ENCODE measurements at places on chromosomes 2 and 18.
A peak's percentile ranks its signal among the peaks of the same experiment; 100 is the strongest.

DNA sequence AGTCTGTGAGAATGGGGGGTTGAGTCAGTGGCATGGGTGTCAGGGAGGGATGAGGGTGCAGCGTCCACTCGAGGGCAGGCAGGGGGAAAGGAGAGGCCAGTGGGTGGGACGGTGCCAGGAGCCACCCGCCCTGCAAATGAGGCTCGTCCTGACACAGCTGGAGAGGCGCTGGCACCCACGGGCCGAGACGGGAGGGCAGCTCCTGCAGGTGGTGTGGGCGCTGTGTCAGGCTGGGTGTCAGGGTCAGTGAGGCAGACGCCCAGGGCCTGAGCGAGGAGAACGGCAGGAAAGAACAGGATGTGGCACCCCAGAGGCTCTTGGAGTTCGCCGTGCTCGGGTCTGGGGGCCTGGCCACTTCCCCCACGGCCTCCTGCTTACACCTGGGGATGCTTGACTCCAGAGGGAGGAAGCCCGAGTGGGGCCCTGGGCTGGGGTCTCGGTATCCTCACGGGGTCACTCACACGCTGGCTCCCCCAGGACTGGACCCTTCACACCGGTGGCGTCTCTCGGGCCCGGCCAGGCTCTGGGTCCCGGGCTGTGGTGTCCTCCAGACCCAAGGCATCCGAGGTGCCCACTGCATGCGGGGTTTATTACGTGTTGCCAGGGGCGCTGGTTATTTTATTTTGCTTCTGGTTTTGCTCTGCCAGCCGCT is 130.5 kb upstream of the CTDP1 start:
- DNase-seq, result peak; percentile 69

DNA sequence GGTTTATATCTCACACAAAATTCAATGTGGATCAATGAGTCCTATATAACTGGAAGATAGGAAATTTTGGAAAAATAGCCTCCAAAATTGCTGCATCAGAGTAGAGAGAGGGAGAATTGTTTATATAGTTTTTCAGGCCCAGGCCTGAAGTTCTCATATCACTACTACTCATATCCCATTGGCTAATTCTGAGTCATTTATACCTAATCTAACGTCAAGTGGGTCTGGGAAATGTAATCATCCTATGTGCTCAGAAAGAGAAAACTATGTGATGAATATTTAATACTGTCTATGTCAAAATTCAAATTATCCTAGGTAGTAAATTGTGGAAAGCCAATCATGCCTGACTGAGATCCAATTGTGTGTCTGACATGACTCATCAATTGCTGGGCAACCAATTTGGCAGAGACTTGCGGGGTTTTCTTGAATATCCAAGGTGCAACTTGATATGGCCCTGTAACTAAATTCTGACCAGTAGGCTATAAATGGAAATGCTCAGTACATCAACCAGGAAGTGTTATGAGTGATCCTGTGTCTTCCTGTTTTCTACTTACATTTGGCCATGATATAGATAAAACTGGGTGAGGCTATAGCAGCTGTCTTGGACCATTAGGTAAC is 744.4 kb downstream of the KCNJ3 start:
- no peak for DNase-seq

DNA sequence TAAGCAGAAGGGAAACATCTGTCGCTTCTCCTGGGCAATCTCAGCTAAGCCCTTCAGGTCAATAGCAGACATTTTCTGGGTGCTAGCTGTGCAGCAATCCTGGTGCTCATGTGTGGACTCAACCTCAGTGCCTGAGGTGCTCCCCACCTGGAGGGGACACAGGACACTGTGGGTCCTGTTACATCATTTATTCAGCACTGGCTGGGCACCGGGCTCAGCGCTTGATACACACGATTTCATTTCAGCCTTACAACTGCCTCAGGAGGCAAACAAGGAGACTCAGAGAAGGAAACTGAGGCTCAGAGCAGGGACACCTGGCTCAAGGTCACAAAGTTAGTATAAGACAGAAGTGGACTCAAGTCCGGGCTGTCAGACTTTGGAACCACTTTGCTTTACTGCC is 46.7 kb downstream of the MARCO start:
- DNase-seq, result peak; percentile 5

- DNase-seq, result no peak
Measured at GRCh38 chr18:60599267-60599666, 226.7 kb upstream of the MC4R start.
